ENCODE measurements at places on chromosomes 16 and 17.
A peak's percentile ranks its signal among the peaks of the same experiment; 100 is the strongest.

DNA sequence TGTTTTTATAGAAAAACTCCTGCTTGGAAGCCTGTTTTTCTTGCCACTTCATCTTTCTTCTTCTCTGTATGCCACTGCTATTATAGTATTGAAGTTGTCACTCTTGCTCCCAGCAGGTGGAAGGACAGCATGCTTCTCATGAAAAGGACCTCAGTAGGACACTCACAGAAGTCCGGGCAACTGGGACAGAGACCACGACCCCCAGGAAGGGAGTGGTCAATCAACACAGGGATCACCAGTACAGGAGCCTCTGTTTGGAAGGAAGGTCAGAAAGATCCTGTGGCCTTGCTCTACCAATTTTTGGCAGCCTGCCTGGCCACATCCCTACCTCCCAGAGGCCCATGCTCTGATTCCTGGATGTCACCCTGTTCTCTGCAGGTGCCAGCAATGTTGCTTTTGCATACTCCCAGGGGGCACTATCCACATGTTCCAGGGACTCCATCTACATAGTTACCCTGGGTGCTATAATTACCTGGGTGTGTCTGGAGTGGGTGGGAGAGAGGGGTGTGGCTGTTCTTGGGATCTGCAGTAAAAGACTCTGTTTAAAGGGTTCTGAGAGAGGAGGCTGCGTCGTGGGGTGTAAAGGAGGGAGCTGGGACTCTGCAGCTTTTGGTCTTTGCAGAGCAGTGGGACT is 13.7 kb upstream of the AKAP10 start:
- no peak overlapping the region for H3K27ac ChIP-seq
- no peaks in the 10 kb centered on the region for H3K36me3 ChIP-seq
- no peaks in the 10 kb centered on the region for H3K4me1 ChIP-seq
- no peaks in the 10 kb centered on the region for H3K27me3 ChIP-seq

GRCh38 chr17:73823684-73824083 is 179.4 kb upstream of the SDK2 start:
- no peaks in the 10 kb centered on the region for H3K36me3 ChIP-seq
- no peak overlapping the region for H3K27ac ChIP-seq
- H3K27me3 ChIP-seq: no peaks in the 10 kb centered on the region

GRCh38 chr16:54116124-54116655 is 170.4 kb downstream of the IRX3 start:
- DNase-seq: no peak
- H3K36me3 ChIP-seq: no peaks in the 10 kb centered on the region
- H3K27ac ChIP-seq: no peak overlapping the region
- no peak overlapping the region for H3K4me3 ChIP-seq

DNA sequence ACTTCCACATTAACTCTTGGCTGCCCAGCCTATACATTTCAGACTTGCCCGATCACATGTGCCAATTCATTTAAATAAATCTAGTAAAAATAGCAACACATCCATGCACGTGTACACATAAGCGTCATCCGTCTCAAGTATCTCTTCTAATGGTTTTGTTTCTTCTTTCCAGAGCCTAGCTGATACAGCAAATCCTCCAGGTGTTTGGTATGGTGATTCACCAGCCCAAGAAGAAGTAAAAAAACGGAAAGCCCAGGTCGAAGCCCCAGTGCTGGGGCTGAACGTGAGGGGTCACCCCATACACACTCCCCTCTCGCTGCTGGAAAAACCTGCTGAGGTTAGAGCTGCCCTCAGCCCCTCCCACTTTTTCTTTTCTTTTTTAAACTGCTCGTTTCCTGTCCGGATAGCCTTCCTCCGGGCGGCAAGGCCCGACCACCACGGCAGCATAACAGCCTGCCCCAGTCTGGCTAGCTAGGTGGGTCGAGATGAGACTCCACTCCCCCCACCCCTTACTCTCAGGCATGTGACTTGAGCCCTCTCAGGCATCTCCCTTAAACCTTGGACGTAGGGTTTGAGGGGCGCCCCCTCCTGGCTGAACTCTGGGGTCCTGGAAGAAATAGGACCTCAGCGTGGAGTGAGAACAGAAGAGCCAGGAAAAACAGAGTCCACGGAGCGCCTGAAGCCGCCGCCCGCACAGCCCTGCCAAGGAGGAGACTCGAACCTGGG is 13.9 kb upstream of the OR1F1 start:
- H3K4me1 ChIP-seq: no peaks in the 10 kb centered on the region
- H3K27ac ChIP-seq: no peak overlapping the region
- no peaks in the 10 kb centered on the region for H3K36me3 ChIP-seq
- no peak overlapping the region for H3K4me3 ChIP-seq
- peaks cover 6% of the 10 kb centered on the region for H3K27me3 ChIP-seq

- peak overlapping the region; percentile 99 for H3K4me3 ChIP-seq
- DNase-seq: no peak
- H3K27me3 ChIP-seq: no peaks in the 10 kb centered on the region
Observed at GRCh38 chr17:2397247-2398171, 3.4 kb downstream of the MNT start.

GRCh38 chr16:54026456-54026855 is 260.1 kb downstream of the IRX3 start:
- H3K27ac ChIP-seq: peak overlapping the region; percentile 27
- no peaks in the 10 kb centered on the region for H3K27me3 ChIP-seq
- no peak for DNase-seq
- no peaks in the 10 kb centered on the region for H3K36me3 ChIP-seq
- H3K4me1 ChIP-seq: no peaks in the 10 kb centered on the region
- H3K4me3 ChIP-seq: no peak overlapping the region

GRCh38 chr16:6888531-6888930 is 444.1 kb upstream of the RBFOX1 start:
- no peak overlapping the region for H3K4me3 ChIP-seq
- DNase-seq: no peak
- no peaks in the 10 kb centered on the region for H3K4me1 ChIP-seq
- no peak overlapping the region for H3K27ac ChIP-seq
- no peaks in the 10 kb centered on the region for H3K36me3 ChIP-seq

DNA sequence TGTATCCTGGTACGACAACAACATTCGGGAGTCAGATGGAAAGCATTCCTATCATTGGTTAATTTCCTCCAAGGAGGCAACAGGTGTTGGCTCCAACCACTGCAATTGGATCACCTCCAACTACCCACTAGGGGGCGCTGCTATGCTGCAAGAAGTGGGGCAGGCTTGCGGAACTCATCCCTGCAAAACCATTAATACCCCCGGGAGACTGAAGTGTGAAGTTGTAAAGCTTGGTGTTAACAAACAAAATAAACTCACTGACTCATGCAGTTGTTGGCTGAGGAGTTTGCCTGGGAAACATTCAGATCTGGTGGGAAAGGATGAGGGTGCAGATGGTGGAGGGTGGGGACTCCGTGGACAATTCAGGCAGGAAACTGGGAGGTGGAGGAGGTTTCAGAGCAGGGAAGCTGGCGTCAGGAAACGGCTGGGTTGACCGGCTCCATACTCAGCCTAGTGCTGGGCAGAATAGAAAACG is 84.9 kb downstream of the HS3ST2 start:
- H3K4me1 ChIP-seq: no peaks in the 10 kb centered on the region
- H3K27ac ChIP-seq: no peak overlapping the region
- peak; percentile 63 for DNase-seq
- H3K36me3 ChIP-seq: no peaks in the 10 kb centered on the region
- H3K4me3 ChIP-seq: no peak overlapping the region

DNA sequence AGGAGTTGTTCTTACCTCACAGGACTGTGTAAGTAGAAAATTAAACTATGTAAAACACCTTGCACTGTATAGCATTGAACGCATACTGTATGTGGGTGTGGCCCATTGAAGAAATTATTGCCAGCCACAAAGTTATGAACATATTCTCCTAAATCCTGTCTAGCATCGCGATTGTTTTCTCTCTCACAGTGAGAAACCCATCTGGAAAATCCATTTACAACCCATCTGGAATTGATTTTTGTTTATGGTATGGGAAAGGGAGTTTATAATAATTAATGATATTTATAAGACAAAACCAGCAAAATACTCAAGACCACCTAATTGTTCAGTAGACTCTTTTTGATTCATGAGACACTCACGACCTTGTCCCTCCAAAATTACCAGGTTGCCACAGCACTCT is 22.1 kb upstream of the MON1B start:
- no peak overlapping the region for H3K27ac ChIP-seq
- H3K27me3 ChIP-seq: no peaks in the 10 kb centered on the region
- no peak for DNase-seq
- H3K4me3 ChIP-seq: no peak overlapping the region
- H3K4me1 ChIP-seq: no peaks in the 10 kb centered on the region

GRCh38 chr16:59567496-59567895 is 833.4 kb upstream of the GOT2 start:
- no peaks in the 10 kb centered on the region for H3K4me1 ChIP-seq
- no peaks in the 10 kb centered on the region for H3K36me3 ChIP-seq
- H3K27me3 ChIP-seq: no peaks in the 10 kb centered on the region
- no peak for DNase-seq
- no peak overlapping the region for H3K27ac ChIP-seq

DNA sequence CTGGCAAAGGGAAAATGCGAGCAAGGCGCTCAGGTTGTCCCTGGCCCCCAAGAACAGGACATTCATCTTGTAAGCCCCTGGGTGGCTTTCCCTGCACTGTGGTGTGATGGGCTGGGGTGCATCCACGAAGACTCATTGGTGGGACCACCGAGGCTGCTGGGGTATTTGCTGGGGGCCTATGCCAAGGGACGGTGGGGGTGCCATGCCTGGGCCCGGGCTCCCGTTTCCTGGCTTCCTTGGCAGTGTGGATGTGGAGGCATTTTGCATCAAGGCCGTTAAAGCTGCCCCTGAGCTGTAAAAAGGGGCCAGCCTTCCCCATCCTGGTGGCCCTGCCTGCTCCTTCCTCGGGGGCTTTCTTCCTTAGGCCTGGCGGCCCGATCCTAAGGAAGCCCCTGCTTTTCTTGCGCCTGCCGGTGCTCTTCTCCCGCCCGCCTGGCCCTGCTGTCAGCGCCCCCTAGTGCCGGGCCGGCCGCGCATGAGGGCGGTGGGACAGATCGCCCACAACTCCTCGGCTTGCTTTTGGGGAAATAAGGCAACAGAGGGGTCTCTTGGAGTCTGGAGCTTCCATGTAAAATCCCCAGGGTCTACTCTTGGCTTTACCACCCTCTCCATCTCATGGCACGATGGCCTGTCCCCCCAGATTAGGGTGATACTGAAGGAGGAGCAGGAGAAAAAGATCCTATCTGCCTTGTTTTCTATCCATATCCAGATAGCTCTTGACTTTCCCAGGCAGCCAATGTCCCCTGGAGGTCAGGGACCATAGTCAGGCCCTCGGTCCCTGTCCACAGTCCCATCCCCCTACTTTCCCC is 9.8 kb upstream of the TBX2 start:
- H3K36me3 ChIP-seq: no peaks in the 10 kb centered on the region
- no peaks in the 10 kb centered on the region for H3K27me3 ChIP-seq
- H3K4me1 ChIP-seq: no peaks in the 10 kb centered on the region
- DNase-seq: no peak

- H3K36me3 ChIP-seq: no peaks in the 10 kb centered on the region
- H3K27ac ChIP-seq: no peak overlapping the region
- H3K4me3 ChIP-seq: no peak overlapping the region
- H3K4me1 ChIP-seq: no peaks in the 10 kb centered on the region
Observed at GRCh38 chr17:75891022-75891604, 5.6 kb downstream of the TRIM65 start.

GRCh38 chr17:66627985-66628384 is 206.9 kb upstream of the CACNG5 start:
- H3K27ac ChIP-seq: no peak overlapping the region
- no peaks in the 10 kb centered on the region for H3K36me3 ChIP-seq
- no peak overlapping the region for H3K4me3 ChIP-seq
- H3K4me1 ChIP-seq: no peaks in the 10 kb centered on the region

- H3K36me3 ChIP-seq: no peaks in the 10 kb centered on the region
- peak overlapping the region; percentile 32 for H3K4me3 ChIP-seq
- DNase-seq: no peak
- no peaks in the 10 kb centered on the region for H3K4me1 ChIP-seq
- H3K27ac ChIP-seq: no peak overlapping the region
Observed at GRCh38 chr16:3256866-3257465, 533 bp upstream of the MEFV start.

DNA sequence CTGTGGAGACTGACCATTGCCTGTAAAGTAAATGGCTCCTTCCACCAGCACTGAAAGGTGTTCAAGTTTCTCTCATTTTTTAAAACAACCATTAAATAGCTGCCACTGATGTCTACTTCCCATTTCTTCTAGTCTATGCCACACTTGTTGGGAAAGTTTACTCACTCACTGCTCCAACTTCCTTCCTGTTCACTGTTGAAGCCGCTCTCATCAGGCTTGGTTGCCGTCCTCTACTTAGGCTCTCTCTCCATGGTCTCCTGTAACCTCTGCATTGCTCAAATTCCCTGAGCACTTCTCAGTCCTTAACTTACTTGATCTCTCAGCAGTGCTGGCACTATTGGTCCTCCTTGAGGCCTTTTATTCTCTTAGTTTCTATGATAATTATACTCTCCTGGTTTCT is 32.4 kb downstream of the SNX11 start:
- no peak overlapping the region for H3K27ac ChIP-seq
- H3K4me1 ChIP-seq: no peaks in the 10 kb centered on the region
- H3K4me3 ChIP-seq: no peak overlapping the region
- DNase-seq: no peak
- H3K27me3 ChIP-seq: no peaks in the 10 kb centered on the region

GRCh38 chr16:50335196-50335958 is 33.4 kb downstream of the BRD7 start:
- no peaks in the 10 kb centered on the region for H3K4me1 ChIP-seq

DNA sequence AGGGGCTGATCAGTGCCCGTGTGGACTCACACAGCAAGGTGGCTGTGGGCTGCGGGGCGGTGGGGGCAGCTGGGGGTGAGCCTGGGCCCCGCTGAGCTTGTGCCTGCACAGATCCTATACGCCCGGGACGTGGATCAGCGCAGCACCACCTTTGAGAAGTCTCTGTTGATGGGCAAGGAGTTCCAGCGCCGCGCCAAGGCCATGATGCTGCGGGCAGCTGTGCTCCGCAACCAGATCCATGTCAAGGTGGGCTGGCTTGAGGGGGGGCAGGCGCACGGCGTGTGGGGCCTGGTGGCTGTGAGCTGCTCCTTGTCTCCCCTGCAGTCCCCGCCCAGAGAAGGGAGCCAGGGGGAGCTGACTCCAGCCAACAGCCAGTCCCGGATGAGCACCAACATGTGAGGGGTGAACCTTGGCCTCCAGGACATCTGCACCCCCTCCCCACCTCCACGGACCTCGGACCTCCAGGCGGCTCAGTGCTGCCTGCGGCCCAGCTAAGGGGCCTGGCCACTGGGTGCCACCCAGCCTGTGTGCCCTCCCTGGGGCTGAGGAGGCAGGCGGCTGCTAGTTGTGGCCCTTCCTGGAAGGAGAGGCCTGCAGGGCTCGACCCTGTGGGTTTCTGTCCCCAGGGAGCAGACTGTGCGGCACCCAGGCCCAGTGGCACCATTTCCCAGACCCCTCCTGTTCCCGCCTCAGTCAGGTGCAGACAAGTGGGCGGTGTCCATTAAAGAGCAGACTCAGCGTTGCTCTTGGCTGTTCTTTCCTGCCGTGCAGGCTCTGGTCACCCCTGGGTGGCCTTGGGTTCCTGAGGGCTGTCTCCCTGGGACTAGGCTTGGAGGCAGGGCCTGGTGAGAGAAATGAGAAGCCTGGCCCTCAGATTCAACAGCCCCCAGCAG is 5.3 kb downstream of the GPS1 start:
- H3K27ac ChIP-seq: no peak overlapping the region
- DNase-seq: no peak
- H3K4me3 ChIP-seq: no peak overlapping the region
- no peaks in the 10 kb centered on the region for H3K27me3 ChIP-seq

All from breast epithelium (tissue), 4 donors.